Uterus (tissue), 4 donors: ENCODE measurements at places on chromosomes 2 and 18.
A peak's percentile ranks its signal among the peaks of the same experiment; 100 is the strongest.

DNA sequence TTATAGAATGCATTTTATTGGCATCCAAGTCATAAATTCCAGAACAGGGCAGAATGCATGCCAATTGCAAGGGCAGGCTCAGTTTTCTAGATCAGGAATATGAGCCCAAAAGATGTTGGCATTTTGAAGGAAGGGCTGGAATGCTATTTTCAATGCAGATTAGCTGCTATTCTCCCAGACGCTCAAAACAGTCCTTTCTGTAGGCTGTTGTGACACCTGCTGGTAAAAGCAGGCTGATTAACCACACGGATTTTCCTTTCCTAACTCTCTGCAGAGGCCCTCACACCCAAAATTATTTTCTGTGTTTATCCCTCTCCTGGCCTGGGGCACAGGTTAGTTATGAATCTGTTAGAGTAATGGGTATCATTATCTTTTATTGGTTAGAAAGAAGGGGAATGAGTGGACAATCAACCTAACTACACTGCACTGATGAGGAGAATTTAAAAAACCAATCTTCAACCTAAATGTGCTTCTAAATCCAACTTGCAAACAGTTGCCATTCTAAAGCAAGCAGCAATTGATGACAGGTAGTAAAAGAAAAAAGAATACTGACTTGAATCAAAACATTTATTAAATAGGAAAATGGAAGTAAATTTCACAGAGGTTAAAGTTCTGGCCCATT, 94.0 kb downstream of the PLA2R1 start:
- H3K36me3 ChIP-seq, result no peaks in the 10 kb centered on the region
- no peak overlapping the region for H3K27ac ChIP-seq
- DNase-seq, result no peak
- H3K27me3 ChIP-seq, result no peaks in the 10 kb centered on the region
- H3K4me3 ChIP-seq, result no peak overlapping the region

DNA sequence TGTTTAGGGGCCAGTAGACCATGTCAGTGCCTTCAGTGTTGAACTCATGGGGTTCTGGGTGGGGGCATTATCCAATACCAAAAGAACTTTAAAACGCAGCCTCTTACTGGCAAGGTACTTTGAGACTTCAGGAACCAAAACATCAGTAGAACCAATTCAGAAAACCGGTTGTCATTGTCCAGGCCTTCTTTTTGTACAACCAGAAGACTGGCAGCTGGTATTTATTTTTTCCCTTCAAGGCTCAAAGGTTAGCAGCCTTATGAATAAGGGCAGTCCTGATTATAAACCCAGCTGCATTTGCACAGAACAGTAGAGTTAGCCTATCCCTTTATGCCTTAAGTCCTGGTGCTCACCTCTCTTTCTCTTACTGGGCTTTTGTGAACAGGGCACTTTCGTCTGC, 113.8 kb upstream of the EML6 start:
- no peaks in the 10 kb centered on the region for H3K27me3 ChIP-seq
- no peak overlapping the region for H3K27ac ChIP-seq
- no peak for DNase-seq
- H3K36me3 ChIP-seq, result no peaks in the 10 kb centered on the region
- no peaks in the 10 kb centered on the region for H3K4me1 ChIP-seq

- no peak overlapping the region for H3K4me3 ChIP-seq
- H3K36me3 ChIP-seq, result no peaks in the 10 kb centered on the region
- H3K4me1 ChIP-seq, result no peaks in the 10 kb centered on the region
- no peaks in the 10 kb centered on the region for H3K27me3 ChIP-seq
Measured at GRCh38 chr2:241613017-241613780, 23.8 kb downstream of the THAP4 start.

DNA sequence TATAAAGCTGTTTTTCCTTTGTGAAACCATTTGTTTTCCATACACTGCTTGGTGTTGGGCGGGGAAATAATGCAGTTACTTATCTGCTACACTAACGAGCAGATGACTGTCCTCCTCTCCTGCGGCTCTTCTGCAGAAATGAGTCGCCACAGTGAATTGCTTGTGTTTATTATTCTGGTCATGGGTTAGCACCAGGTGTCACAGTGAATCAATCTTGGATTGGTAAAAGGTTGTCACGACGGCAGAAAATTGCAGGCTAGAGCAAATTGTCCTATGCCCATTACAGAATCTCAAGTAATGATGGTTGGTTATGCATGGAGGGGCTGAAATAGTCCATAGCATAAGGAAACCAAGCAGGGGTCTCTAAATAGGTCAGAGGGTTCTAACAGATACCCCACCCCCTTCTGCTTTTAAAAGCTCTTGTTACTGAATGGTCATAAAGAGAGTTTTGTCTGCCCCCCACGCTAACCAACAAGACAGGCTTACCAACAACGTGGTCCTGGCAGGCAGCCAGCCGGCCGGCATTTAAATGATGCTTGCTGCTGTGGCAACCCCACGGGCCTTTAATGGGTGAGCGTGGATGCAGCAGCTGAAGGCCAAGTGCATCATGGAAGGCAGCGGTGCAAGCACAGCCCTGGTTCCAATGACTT, 29.5 kb downstream of the RAB31 start:
- H3K27me3 ChIP-seq, result no peaks in the 10 kb centered on the region
- DNase-seq, result no peak
- no peak overlapping the region for H3K27ac ChIP-seq
- H3K4me1 ChIP-seq, result no peaks in the 10 kb centered on the region

DNA sequence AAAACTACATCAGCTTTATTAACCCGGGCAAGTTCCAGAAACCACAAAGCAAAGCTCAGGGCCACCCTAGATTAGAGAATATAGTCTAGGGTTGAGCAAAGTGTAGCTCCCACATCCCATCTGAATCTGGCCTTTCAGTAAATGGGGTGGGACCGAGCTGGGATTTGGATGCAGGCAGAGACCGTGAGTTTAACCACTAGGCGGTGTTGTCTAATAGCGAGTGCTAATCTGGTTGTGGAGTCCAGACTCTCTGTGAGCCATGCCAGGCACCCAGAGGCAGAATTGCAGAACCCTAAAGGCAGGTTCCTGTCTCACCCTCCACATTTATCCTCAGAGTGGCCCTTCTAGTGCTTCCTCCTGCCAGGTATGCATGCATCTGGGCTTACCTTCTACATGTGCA, 435.9 kb downstream of the TSN start:
- no peak overlapping the region for H3K4me3 ChIP-seq
- H3K27ac ChIP-seq, result no peak overlapping the region
- DNase-seq, result no peak
- no peaks in the 10 kb centered on the region for H3K27me3 ChIP-seq
- no peaks in the 10 kb centered on the region for H3K36me3 ChIP-seq
- H3K4me1 ChIP-seq, result no peaks in the 10 kb centered on the region

DNA sequence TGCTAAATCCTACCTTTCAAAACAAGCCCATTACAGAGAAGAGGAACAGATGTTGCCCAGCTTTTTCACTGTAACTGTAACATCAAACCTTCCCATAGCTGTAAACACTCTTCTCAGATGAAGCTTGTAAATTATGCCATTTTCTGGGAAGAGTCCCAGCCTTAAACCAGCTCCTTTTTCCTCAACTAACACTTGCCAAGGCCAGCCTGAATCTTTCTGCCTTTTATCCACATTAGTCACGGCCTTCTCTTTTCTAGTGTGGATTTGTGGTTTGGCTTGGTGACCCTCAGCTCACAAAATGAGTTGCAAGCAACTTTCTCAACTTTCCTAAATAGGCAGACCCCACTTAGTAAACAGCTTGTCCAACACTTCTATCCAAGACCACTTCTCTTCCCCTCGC, 90.2 kb downstream of the CABLES1 start:
- peak overlapping the region; percentile 95 for H3K27ac ChIP-seq
- peak; percentile 75 for DNase-seq
- H3K36me3 ChIP-seq, result no peaks in the 10 kb centered on the region
- no peaks in the 10 kb centered on the region for H3K27me3 ChIP-seq

GRCh38 chr2:100754951-100755350, 65.0 kb upstream of the NPAS2 start:
- H3K27me3 ChIP-seq, result no peaks in the 10 kb centered on the region
- H3K4me3 ChIP-seq, result no peak overlapping the region
- peak; percentile 46 for DNase-seq
- H3K4me1 ChIP-seq, result no peaks in the 10 kb centered on the region
- no peak overlapping the region for H3K27ac ChIP-seq
- H3K36me3 ChIP-seq, result no peaks in the 10 kb centered on the region

DNA sequence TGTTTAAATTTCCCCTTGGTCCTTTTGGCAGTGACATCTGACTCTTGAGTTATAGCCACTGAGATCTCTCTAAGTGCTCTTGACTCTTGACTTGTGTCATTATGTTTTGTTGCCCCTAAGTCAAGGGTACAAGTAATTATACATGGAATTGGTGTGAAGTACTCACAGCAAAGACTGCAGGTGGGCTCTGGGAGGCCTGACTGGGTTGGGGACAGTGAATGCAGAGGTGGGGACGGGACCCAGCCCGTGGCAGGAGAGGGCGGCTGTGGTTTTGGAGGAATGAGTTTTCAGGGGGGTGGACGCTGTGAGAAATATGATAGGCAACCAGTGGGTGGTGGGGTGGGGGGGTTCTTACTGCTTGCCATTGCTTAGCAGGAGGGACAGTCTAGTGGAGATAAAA, 97.8 kb downstream of the NCK2 start:
- H3K36me3 ChIP-seq, result no peaks in the 10 kb centered on the region
- no peak overlapping the region for H3K27ac ChIP-seq
- no peak overlapping the region for H3K4me3 ChIP-seq
- DNase-seq, result no peak
- no peaks in the 10 kb centered on the region for H3K27me3 ChIP-seq

DNA sequence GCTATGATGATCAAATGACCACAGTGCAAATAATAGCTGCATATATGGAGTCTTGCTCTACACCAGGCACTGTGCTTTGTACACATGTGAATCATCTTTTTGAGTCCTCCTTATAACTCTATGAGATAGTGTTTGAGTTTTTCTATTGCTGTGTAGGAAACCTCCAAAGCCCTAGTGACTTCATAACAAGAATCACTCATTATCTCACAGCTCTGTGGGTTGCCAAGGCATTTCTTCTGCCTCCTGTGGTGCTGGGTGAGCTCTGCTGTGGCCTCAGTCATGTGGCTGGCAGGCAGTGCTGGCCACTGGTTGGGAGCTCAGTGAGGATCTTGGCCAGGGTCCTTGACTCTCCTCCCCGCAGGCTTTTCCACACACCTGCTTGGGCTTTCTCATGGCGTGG, 153.4 kb downstream of the CAPN13 start:
- H3K4me3 ChIP-seq, result no peak overlapping the region
- no peaks in the 10 kb centered on the region for H3K36me3 ChIP-seq
- DNase-seq, result no peak
- no peak overlapping the region for H3K27ac ChIP-seq
- no peaks in the 10 kb centered on the region for H3K27me3 ChIP-seq
- no peaks in the 10 kb centered on the region for H3K4me1 ChIP-seq

- no peaks in the 10 kb centered on the region for H3K36me3 ChIP-seq
- H3K27me3 ChIP-seq, result no peaks in the 10 kb centered on the region
- peak overlapping the region; percentile 85 for H3K27ac ChIP-seq
- H3K4me1 ChIP-seq, result no peaks in the 10 kb centered on the region
- peak overlapping the region; percentile 74 for H3K4me3 ChIP-seq
Measured at GRCh38 chr2:8682719-8683667, 1.1 kb downstream of the ID2 start.

DNA sequence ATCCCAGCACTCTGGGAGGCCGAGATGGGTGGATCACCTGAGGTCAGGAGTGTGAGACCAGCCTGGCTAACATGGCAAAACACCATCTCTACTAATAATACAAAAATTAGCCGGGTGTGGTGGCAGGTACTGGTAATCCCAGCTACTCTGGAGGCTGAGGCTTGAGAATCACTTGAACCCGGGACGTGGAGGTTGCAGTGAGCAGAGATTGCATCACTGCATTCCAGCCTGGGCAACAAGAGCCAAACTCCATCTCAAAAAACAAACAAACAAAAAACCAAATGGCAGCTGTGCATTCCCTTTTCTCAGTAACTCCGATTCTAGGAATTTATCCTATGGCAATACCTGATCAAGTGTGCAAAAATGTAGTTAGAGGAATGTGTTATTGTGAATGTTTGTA, 4.7 kb upstream of the GRHL1 start:
- DNase-seq, result no peak
- H3K27me3 ChIP-seq, result no peaks in the 10 kb centered on the region
- H3K4me1 ChIP-seq, result peaks cover 1% of the 10 kb centered on the region
- H3K4me3 ChIP-seq, result no peak overlapping the region

DNA sequence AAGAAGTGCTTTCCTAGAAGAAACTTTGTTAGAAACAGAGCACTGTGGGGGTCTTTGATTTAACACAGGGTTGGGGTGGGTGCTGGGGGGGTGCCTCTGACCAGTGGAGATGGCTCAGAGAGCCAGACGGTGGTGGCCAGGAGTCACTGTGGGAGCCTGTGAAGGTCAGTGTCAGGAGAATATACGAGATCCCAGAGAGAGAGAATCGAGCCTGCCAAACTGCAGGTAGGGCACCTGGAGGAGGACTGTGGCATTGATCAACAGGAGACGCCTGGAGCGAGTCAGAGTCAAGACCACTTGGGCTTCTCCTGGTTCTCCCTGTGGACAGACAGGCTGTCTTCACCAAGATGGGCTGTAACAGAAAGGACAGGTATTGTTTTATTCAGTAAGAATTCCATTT, 136.5 kb upstream of the TWIST2 start:
- H3K4me3 ChIP-seq, result no peak overlapping the region
- peak overlapping the region; percentile 70 for H3K27ac ChIP-seq
- H3K4me1 ChIP-seq, result no peaks in the 10 kb centered on the region
- no peaks in the 10 kb centered on the region for H3K27me3 ChIP-seq
- H3K36me3 ChIP-seq, result no peaks in the 10 kb centered on the region

DNA sequence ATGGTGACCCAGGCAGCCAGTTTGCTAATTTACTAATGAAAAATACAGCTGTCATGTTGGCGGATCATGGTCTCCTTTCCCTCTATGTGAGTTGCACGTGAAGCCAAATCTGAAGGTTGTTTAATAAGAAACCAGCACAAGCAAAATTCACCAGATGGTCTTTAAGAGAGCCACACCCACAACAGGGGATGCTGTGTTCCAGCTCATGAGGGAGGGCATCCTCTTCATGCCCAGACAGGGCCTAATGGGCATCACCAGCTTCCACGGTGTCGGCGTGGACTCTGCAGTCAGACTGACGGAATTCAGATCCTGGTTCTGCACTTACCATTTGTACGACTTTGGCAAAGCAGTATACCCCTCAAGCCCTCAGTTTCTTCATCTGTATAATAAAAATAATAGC, 39.9 kb downstream of the TMEM247 start:
- H3K27me3 ChIP-seq, result no peaks in the 10 kb centered on the region
- no peaks in the 10 kb centered on the region for H3K4me1 ChIP-seq
- DNase-seq, result no peak
- no peaks in the 10 kb centered on the region for H3K36me3 ChIP-seq

GRCh38 chr18:23155537-23155936, 20.3 kb downstream of the CABLES1 start:
- no peak overlapping the region for H3K4me3 ChIP-seq
- H3K27me3 ChIP-seq, result no peaks in the 10 kb centered on the region
- H3K36me3 ChIP-seq, result no peaks in the 10 kb centered on the region
- H3K27ac ChIP-seq, result no peak overlapping the region
- no peak for DNase-seq

DNA sequence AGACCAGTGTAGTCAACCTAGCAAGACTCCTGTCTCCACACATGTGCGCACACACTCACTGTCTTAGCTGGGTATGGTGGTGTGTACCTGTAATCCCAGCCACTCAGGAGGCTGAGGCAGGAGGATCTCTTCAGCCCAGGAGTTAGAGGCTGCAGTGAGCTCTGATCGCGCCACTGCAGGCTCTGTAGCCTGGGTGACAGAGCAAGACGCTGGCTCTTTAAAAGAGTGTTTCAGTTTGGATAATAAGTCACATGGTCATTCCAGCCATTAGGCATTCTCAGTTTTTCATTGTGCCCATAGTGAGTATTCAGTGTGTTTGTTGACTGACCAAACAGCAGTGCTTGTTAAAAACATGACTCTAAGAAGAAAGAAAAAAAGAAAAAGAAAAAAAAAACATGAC, 31.0 kb downstream of the RAB10 start:
- H3K27me3 ChIP-seq, result no peaks in the 10 kb centered on the region
- no peaks in the 10 kb centered on the region for H3K4me1 ChIP-seq
- H3K27ac ChIP-seq, result no peak overlapping the region
